ENCODE measurements at places on chromosomes 16 and 17.

DNA sequence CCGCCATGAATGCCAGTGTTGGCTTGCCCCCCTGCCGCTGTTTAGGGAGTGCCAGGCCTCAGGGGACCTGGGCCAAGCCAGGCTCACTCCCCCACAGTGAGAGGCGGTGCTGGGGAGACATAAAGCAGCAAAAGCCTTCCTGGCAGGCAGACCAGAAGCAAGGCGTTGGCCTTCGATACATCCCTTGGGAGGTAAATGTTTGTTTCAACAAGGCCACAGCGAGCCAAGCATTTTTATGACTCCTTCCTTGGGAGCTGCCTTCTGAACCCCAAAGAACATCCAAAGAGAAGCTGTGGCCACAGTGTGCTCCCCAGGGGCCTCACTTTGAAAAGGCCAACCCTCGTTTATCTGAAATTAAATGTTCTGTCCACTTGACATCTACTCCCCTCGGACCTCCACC lies 119.7 kb upstream of the CIBAR2 start:
- no peak for DNase-seq

DNA sequence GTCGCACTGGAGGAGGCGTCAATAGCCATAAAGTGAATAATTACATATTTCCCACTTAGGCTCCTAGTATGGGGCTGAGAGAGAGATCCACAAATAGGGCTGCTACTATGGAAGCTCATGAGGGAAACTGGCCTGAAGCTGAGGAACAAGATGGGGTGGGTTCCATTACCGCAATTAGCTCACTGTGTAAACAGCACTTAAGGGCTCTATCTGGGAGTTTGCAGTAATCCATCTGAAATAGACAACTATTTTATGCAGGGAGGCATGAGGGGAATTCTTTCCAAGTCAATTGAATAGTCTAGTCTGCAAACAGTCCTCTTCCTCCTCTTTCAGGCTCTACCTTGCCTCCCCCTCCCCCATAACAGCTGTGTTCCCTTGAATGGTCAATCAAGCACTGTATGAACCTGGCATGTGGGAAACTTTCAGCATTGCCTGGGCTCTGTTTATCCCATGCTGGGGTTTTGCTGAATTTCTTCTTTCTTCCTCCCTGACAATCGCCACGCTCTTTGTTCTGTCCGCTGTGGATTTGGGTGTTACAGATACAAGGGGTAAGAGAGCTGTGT lies 56.1 kb upstream of the MAF start:
- no peak for DNase-seq

DNA sequence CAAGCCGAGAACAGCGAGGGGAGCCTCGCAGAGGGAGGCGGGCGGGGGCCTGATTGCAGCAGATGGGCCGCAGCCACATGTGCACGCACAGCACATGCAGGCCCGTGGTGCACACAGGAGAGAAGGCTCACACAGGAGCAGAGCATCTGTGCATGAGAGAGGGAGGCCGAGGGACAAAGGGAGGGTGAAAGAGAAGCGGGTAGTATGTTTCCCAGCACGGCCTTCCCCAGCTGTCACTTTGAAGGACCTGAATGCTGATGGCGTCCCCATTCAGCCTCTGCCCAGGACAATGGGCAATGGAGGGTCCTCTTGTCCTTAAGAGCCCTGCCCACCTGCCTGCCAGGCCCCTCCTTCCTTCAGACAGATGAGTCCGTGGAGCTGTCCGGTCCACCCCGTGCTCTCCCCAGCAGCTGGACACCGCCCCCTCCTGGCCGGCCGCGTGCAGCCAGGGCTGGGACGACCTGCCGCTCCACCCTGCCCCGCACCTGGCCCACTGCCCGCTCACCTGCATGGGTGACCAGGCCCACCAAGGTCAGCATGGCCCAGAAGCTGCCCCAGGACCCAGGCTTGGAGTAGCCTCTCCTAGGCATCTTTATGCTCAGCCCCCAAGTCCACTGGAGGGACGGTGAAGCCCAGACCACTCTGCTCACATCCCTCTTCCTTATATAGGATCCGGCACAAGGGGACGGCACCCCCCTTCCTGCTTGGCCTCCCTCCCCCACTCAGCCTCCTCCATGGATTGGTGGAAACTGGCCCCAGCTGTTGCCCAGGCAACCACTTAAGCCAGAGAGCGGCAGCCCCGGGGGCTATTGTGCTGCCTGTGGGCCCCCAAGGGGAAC lies at the start of gene BTBD17:
BTBD17 (minus strand) TSS at position 639 of the 839 bp plus-strand sequence; CDS start at position 590, 49 bp downstream.
- peak; percentile 69 for DNase-seq

DNA sequence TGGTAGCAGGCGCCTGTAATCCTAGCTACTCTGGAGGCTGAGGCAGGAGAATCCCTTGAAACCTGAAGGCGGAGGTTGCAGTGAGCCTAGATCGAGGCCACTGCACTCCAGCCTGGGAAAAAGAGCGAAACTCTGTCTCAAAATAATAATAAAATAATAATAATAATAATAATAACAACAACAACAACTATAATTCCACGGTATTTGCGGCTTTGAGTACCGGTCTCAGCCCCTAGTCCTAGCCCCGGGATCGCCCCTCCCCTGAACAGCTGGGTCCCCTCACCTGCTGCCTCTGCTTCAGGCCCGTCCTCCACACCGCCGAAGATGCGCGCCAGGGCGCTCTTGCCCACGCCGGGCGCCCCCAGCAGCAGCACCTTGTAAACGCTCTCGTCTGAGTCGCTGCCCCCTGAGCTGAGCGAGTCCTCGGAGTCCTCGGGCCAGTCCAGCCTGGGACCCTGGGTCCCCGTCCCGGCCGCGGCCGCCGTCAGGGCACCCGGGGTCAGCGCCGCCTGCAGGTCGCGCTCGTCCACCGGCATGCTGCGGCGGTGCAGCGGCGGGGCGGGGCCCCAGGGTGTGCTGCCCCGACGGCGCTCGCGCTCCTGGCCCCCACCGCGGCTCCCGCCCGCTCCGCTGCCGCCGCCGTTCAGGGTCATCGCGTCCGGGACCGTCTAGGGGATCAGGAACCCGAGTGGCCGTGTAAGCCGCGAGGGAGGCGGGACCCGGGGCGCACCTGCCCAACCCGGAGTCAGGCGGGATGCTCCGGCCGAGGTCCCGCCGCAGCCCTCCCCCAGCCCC lies 611 bp downstream of the RRAD start:
- DNase-seq = no peak

- DNase-seq = no peak
Measured at GRCh38 chr16:58828901-58829545, 94.9 kb upstream of the GOT2 start.

Data from mesothelial cell of epicardium (in vitro differentiated cells).